Right atrium auricular region (tissue), 2 donors: ENCODE measurements at places on chromosomes 7 and 10. TPM values are rescaled to one million over a fixed set of nuclear protein-coding genes. Genes with fewer than 3 reads are reported as not detected.

The ADCK2 gene
- 21.8 TPM for total RNA-seq

The ZNHIT1 gene
- 69.6 TPM for total RNA-seq

The COL26A1 gene
- total RNA-seq: not detected

The FGL2 gene
- 13.3 TPM for total RNA-seq
